Activated CD8-positive, alpha-beta memory T cell treated with anti-CD3 and anti-CD28 coated beads for 4 hours (primary cell): ENCODE measurements at places on chromosomes 11 and 22.

GRCh38 chr11:58829786-58830185, 14.7 kb downstream of the GLYATL2 start:
- no peak for DNase-seq

- no peak for DNase-seq
Observed at GRCh38 chr22:44336962-44337677, 24.4 kb upstream of the SHISAL1 start.

DNA sequence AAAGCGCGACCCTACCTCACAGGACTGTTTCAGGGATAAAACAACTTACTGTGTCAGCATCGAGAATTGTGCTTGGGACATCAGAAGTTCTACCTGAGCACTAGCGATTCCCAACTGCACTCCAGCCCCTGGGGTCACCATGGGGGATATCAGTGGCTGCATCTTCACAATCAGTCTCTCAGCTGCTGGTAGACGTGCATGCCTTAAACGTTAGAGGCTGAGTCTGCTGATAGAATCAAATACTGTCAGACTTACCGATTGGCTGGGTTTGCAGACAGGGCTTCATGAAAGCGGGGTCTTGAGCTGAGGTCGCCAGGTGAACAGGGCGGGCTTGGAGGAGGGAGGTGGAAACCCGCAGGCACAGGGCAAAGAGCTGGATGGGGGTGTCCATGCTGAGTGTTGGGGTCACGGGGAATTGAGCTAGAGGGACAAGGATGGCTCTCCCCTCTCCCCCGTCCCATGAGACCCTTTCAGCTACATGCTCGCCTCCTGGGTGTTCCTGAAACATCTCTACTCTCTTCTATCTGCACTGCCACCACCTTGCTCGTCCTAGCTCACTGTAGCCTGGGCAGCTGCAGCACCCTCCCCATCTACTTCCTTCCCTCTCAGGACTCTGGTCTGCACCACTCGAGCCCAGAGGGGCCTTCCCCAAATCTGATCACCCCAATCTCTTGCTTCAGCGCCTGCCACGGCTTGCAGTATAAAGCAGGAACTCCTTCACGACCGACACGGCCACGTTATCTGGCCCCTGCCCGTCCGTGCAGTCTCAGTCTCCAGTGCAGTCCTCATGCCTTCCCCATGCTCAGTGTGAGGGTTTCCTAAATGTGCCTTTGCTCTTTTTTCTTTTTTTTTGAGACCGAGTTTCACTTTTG, 43.5 kb downstream of the ST14 start:
- DNase-seq = no peak

- no peak for DNase-seq
Observed at GRCh38 chr11:28981381-28981780, 873.2 kb downstream of the METTL15 start.

DNA sequence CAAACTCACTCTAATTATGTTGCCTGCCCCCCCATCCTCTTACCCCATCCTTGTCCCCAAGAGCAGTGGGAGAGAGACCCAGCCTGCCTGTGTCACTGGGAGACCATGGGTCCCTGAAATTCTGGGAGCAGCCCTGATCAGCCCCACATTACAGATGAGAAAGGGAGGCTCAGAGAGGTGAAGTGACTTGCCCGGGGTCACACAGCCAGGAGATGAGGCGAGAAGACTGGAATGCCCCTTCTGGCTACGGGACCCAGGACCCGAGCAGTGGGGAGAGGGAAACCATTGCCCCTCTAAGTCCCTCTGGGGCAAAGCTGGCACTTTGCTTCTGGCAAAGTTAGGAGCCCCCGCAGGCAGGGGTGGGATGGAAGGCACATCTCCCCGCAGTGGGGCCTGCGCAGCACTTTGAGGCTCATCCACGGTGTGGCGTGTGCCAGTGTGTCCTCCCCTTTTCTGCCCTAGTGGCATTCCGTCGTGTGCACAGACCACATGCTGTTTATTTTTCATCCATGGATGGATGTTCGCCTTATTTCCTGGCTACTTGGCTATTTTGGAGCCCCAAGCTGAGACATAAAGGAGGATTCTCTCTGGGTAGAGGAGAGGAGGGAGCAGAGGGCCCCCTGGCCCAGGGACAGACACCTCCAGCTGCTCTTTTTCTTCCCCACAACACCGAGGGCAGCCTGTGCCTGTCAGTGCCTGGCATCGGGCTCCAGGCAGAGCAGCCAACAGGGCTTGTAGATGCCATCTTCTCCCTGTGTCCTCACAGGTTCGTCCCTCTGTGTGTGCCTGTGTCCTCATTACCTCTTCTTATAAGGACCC, 3.7 kb upstream of the FGF3 start:
- no peak for DNase-seq

DNA sequence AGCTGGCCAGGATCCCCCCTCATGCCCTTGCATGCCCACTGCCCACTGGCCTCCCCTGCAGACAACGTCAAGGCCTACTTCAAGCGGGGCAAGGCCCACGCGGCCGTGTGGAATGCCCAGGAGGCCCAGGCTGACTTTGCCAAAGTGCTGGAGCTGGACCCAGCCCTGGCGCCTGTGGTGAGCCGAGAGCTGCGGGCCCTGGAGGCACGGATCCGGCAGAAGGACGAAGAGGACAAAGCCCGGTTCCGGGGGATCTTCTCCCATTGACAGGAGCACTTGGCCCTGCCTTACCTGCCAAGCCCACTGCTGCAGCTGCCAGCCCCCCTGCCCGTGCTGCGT, 7.9 kb downstream of the AIP start:
- DNase-seq = no peak

DNA sequence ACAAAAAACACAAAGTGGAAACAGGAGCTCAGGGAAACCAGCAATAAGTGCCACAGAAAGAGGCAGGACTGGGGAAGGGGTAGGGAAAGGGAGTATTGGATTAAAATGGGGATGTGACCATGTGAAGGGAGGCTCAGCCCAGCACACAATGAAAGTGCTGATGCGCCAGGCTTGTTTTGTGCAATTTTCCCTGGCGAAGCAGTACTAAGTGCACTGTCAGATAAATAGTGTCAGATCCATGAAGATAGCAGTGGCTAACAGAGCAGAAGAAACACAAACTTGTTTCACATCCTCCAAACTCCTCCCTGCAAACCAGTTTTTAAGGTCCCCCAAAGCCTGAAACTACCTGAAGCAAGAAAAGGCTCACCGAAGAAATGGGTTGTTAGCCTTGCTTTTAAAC, 50.7 kb upstream of the RAPSN start:
- DNase-seq = no peak

GRCh38 chr22:45210991-45211390, 29.7 kb downstream of the KIAA0930 start:
- DNase-seq = no peak

GRCh38 chr11:77181799-77182541, 53.9 kb downstream of the MYO7A start:
- no peak for DNase-seq
